ENCODE measurements at places on chromosomes 13 and 19.

DNA sequence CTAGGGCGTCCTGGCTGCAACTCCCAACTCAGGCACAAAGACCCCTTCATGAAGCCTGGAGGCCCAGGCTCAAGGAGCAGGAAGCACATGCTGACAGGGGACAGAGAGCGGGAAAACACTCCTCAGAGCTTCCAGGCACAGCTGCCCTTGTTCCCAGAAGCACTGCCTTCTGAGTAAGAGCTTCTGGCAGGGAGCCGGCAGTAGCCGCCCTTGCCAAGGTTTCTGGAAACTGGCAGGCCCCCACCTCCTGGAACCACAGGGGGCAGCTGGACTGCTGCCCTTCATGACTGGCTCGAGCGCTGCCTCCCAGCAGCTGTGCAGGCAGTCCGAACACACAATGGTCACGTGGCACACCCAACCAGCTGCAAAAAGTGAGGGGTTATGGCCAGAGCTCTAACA is 33.6 kb upstream of the EPHX3 start:
- no peak for DNase-seq

GRCh38 chr13:50850445-50850844 is 7.0 kb upstream of the DLEU7 start:
- no peak for DNase-seq

DNA sequence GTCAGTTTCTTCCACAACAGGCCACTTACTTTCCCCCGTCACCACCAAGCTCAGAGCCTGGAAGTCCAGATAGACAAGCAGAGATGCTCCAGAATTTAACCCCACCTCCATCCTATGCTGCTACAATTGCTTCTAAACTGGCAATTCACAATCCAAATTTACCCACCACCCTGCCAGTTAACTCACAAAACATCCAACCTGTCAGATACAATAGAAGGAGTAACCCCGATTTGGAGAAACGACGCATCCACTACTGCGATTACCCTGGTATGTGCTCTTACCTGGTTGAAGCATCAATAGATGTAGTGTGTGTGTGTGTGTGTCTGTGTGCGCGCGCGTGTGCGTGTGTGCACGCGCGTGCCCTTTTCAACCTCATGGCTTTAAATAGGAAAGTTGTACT is 3.7 kb downstream of the KLF5 start:
- DNase-seq, result no peak

- DNase-seq, result no peak
These were observed 13.6 kb upstream of the IFT88 start for GRCh38 chr13:20553311-20553710.

DNA sequence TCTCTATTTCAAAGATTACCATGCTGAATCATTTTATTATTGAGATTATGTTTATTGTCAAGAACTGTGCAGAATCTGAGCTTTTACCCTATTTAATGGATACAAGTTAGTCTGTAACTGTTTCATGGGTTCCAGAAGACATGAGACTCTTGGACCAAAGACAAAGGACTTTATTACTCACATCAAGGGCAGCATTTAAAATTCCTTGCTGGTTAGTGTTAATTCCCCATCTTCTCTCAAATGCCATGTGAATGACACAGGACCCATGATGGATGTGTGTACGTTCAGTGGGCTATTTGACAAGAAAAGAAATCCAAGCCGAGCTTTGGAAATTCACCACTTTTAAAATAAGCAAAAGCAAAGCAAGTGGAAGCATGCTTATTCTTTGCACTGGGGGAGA is 139.9 kb downstream of the PCDH20 start:
- DNase-seq, result no peak
